Iris pigment epithelial cell (primary cell): ENCODE measurements at places on chromosomes 11 and 22.

GRCh38 chr11:85717429-85717828, 31.4 kb upstream of the CCDC89 start:
- DNase-seq, result no peak

DNA sequence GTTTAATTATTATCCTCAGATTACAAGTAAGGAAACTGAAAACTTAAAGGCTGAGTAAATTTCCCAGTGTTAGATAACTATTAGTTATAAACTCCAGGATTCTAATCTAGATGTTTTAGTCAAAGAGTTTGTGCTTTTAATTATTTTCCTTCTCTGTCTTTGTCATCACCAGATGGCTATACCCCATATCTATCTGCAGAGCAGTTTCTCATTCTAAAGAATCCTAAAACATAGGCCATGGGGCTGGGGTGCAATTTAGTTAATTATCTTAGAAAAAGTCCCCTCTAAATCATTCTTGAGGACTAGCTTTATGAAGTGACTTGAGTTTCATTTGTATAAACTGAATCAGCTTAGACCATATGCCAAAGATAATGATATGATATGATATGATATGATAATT, 556.3 kb upstream of the ANO5 start:
- no peak for DNase-seq

DNA sequence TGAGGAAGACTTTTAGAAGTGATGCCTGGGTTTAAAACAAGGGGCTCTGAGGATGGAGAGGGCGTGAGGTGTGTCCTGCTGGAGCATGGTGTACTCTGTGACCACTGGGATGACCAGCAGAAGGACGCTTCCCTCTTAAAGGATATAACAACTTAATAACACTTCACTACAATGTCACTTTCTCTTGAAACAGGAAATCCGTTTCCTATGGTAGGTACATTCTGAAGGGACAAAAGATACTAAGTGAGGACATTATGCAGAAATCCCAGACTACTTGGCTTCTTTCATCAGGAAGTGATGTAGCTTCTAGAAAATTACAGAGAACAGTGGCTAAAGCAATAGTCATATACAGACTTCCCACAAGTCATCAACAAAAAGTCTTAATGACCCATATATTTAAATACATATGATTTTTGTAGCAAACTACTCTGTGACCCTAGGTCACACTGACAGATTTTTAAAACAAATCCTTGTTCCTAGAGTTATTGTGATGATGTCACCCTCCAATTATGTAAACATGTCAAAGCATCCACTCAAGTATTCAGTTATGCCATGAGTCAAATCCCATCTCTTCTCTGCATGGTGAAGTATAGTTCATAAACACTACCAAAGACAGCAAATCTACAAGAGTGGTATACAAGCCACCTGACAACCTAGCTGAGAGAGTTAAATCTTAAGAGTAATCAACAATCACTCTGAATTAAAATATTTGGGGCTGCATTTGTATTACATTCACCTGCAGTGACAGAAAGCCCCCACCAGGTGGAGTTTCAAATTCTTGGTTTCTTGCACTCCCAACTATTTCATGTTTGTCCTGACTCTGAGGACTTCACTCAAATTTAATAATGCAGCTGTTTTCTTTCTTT, 32.8 kb downstream of the PITPNB start:
- DNase-seq, result peak; percentile 93

- no peak for DNase-seq
Measured at GRCh38 chr11:76708972-76709660, 38.6 kb upstream of the LRRC32 start.

- DNase-seq, result peak; percentile 30
Measured at GRCh38 chr22:43152357-43153071, 1.2 kb downstream of the TSPO start.
